Colonic mucosa (tissue), 4 donors: ENCODE measurements at places on chromosomes 2 and 18. TPM values are rescaled to one million over a fixed set of nuclear protein-coding genes. Genes with fewer than 3 reads are reported as not detected.
A peak's percentile ranks its signal among the peaks of the same experiment; 100 is the strongest.

- H3K27ac ChIP-seq = peak overlapping the region; percentile 92
- H3K4me1 ChIP-seq = no peaks in the 10 kb centered on the region
- H3K36me3 ChIP-seq = no peaks in the 10 kb centered on the region
- peak overlapping the region; percentile 43 for H3K4me3 ChIP-seq
- H3K27me3 ChIP-seq = no peaks in the 10 kb centered on the region
- no peak for DNase-seq
Observed at GRCh38 chr2:152176113-152176714, 651 bp upstream of the STAM2 start.

- no peak for DNase-seq
- H3K27ac ChIP-seq = no peak overlapping the region
- no peaks in the 10 kb centered on the region for H3K4me1 ChIP-seq
- H3K36me3 ChIP-seq = no peaks in the 10 kb centered on the region
Observed at GRCh38 chr2:105597011-105597805, 147.5 kb upstream of the NCK2 start.

DNA sequence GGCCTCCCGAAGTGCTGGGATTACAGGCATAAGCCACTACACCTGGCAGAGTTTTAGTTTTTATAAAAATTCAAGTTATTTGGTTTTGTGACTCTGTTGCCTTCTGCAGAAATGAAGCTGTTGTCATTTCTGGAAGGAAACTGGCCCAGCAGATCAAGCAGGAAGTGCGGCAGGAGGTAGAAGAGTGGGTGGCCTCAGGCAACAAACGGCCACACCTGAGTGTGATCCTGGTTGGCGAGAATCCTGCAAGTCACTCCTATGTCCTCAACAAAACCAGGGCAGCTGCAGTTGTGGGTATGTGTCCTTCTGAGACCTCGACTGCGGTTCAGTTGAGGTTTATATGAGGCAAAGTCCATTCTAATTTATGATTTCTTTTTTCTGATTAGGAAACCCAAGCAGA lies 7.2 kb downstream of the MTHFD2 start:
- peaks cover 10% of the 10 kb centered on the region for H3K4me1 ChIP-seq
- peak; percentile 82 for DNase-seq
- peak overlapping the region; percentile 76 for H3K27ac ChIP-seq
- peaks cover 15% of the 10 kb centered on the region for H3K36me3 ChIP-seq
- no peak overlapping the region for H3K4me3 ChIP-seq
- H3K27me3 ChIP-seq = no peaks in the 10 kb centered on the region

Gene TRIM43
- total RNA-seq = not detected
